CD8-positive, alpha-beta memory T cell (primary cell): ENCODE measurements at places on chromosomes 1 and 21.

DNA sequence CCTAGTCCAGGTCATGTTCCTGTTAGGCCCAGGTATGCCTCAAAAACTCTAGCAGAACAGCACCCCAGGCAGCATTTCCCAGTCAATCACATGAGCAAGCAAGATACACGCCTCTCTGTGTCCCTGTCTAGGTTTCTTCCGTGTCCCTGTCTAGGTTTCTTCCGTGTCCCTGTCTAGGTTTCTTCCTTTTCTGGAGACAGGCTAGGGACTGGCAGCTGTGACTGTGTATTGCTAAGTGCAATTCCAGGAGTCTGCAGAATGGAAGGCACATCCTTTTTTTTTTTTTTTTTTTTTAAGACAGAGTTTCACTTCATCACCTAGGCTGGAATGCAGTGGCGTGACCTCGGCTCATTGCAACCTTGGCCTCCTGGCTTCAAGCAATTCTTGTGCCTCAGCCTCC, 77.6 kb downstream of the SETD4 start:
- DNase-seq = no peak

DNA sequence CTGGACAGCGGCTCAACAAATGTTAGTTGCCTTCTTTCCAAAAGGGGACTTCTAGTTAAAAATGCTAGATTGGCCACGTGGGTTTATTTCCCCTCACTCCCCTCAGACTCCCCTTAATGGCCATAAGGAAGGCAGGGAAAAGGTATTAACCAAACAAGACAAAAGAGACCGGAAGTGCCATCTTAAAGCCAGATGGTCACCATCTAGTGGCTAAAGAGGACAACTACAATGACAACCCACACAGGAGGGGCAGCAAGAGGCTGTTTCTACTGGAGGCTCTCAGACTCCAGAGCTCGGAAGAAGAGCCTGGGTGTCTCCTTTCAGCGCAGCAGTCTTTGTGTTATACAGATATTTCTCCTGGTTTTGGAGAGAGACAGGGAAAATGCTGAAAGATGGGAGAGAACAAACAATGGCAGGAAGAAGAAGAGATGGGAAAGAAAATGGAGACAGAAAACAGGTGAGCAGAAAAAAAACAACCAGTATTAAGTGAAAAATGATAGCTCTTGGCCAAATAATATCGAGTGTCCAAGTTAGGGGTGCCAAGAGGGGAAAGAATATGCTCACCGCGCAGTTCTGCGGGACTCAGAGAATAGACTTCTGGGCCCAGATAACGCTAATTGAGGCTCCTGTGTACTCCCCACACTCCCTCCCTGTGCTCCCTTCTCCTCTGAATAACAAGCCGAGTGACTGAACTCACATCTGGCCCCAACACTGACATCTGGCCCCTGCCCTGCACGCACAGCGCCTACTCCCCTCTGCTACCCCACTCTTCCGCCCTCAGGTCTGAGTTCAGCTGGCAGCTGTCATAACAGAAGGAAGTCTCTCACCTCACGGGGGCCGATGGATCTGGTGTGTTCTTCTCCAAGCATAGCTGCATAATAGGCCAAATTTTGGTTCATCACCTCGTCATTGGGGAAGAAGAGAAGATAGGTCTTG, 9.6 kb downstream of the P3H1 start:
- no peak for DNase-seq

GRCh38 chr1:23244256-23244761, 27.0 kb upstream of the HTR1D start:
- DNase-seq = no peak

- DNase-seq = no peak
These were observed 1.1 kb downstream of the SERTAD4 start for GRCh38 chr1:210233495-210234328.

DNA sequence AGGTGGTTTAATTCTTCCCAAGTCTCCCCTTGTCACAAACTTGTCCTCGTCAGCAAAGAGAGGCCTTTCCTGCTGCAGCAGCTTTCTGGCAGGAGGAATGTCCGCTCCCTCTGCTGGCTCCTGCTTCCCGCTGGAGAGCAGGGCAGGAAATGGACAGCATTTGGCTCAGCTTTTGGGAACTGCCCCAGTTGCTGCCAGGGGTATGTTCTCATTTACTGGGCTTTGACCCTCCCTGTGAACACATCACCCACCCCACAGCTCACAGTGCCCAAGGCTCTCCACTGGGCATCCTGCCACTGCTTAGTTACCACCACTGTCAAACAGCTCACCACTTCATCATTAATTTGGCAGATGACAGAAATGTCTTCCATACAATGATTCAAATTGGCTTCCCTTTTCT, 75.4 kb downstream of the MRPL37 start:
- DNase-seq = no peak

DNA sequence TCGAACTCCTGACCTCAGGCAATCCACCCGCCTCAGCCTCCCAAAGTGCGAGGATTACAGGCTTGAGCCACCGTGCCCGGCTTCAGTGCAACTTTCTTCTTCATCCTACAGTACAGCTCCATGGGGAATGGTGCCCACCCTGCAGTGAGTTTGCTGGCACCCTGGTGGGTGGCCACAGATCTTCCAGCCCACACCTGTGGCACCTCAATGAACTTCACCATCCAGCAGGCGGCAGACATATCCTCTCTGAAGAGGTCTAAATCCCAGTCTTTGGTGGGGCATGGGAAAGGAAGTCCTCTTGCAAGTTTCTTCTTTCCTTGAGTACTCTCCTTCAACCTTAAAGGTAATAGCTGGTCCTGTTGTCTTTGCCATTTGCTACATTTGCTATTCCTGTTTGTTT, 18.1 kb upstream of the ZBTB8A start:
- DNase-seq = no peak
